ENCODE measurements at places on chromosomes 2 and 18. TPM values are rescaled to one million over a fixed set of nuclear protein-coding genes. Genes with fewer than 3 reads are reported as not detected.

The GAREM1 gene
- 9.5 TPM for total RNA-seq

The CROCC2 gene
- total RNA-seq, result 0.32 TPM

The GPAT2 gene
- total RNA-seq, result not detected

DNA sequence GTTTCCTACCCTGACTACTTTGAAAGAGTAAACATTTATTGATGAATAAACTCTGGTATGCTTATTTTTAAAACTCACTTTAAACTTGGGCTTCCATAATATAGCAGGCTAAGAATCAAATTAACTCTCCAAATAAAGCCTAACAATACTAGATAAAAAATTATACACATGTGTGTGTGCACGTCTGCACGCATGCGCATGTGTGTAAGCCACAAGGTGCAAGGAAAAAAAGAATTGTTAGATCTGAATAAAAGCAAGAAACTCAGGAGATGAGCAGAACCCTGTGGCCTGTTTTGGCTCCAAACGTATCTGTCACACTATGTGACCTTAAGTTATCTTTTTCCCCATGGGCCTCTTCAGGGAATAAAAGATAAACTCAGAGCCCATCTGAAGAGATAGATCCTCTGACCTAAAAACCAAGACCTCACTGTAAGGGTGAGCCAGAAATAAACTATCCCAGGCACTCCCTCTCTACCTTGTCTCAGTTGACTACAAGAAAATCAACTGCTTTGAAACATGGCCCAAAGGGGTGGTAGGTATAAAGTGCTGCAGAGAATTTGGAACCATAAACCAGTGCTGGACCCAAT is 6.3 kb downstream of the HDHD2 start:
- no peak overlapping the region for H3K4me3 ChIP-seq
- no peak overlapping the region for H3K27ac ChIP-seq
- H3K27me3 ChIP-seq, result no peaks in the 10 kb centered on the region
- peaks cover 9% of the 10 kb centered on the region for H3K4me1 ChIP-seq

DNA sequence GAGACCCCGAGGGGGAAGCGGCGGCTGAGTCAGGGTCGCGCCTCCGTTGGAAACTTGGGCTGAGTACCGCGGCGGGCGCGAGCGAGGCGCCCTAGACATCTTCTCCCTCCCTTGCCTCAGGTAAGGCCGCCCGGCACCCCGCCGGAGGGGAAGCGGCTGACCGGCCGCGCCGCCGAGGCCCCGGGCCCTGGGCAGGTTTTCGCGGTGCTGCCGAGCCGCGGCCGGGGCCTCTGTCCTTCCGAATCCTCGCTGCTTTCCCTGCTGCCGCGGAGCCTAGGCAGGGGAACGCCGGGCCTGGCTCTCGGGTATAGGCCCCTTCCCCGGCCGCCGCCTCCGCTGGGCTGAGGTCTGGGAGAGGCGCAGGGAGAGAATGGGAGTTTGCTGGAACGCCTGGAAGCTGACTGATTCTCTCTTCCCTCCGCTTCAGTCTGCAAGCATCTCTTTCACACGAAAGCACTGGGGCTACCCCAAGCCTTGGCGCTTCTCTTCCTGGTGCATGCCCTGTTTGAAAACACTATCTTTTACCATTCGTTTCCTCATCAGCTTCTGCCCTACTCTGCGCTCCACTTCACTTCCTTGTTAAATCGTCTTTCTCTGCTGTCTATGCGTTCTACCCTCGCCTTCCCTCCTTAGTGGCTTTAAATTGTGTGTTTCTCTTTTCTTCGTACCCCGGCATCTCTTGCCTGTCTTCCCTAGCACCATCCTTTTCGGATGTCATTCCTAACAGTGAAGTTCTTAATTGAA is 652 bp downstream of the PPM1B start:
- peaks cover 2% of the 10 kb centered on the region for H3K36me3 ChIP-seq
- no peaks in the 10 kb centered on the region for H3K27me3 ChIP-seq
- peak overlapping the region; percentile 96 for H3K4me3 ChIP-seq
- H3K4me1 ChIP-seq, result peaks cover 20% of the 10 kb centered on the region
- peak overlapping the region; percentile 99 for H3K27ac ChIP-seq

- peaks cover 10% of the 10 kb centered on the region for H3K4me1 ChIP-seq
- no peaks in the 10 kb centered on the region for H3K27me3 ChIP-seq
- H3K4me3 ChIP-seq, result no peak overlapping the region
- no peak overlapping the region for H3K27ac ChIP-seq
These were observed 152.6 kb upstream of the PELI1 start for GRCh38 chr2:64296695-64297346.

DNA sequence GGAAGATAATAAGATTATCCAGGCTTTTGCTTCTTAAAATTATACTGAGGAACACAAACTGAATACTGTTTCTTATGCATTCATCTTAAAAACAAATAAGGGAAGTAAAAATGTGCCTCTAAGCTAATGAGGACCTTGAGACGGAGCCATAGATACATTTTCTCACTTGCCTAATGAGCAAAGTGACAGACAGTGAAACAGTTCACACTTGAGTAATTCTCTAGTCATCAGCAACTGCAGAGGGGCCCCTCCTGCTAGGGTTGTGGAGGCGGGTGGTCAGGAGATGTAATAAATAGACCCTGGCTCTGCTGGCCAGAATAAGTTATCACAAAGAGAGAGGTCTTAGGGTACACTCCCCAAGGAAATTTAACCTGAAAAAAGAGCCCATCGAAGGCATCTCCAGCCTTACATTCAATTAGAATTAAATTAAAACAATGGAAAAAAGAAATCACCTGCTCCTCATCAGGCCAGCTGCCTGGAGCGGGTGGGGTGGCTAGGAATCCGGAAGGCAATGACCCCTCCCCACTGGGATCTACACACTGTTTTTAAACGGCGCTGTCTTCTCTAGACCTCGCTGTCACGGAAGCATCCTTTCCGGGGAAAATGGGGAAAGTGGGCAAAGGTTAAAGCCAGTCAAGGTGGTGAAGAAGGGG is 32.6 kb upstream of the INSIG2 start:
- DNase-seq, result no peak
- no peak overlapping the region for H3K27ac ChIP-seq
- no peak overlapping the region for H3K4me3 ChIP-seq
- peaks cover 82% of the 10 kb centered on the region for H3K27me3 ChIP-seq

GRCh38 chr2:17171446-17172049 is 346.7 kb downstream of the RAD51AP2 start:
- peaks cover 3% of the 10 kb centered on the region for H3K4me1 ChIP-seq
- peak; percentile 58 for DNase-seq
- H3K27ac ChIP-seq, result no peak overlapping the region
- peaks cover 14% of the 10 kb centered on the region for H3K27me3 ChIP-seq

GRCh38 chr2:151793123-151793522 is 35.1 kb downstream of the ARL5A start:
- no peaks in the 10 kb centered on the region for H3K27me3 ChIP-seq
- H3K27ac ChIP-seq, result no peak overlapping the region
- no peak for DNase-seq
- peaks cover 15% of the 10 kb centered on the region for H3K4me1 ChIP-seq

DNA sequence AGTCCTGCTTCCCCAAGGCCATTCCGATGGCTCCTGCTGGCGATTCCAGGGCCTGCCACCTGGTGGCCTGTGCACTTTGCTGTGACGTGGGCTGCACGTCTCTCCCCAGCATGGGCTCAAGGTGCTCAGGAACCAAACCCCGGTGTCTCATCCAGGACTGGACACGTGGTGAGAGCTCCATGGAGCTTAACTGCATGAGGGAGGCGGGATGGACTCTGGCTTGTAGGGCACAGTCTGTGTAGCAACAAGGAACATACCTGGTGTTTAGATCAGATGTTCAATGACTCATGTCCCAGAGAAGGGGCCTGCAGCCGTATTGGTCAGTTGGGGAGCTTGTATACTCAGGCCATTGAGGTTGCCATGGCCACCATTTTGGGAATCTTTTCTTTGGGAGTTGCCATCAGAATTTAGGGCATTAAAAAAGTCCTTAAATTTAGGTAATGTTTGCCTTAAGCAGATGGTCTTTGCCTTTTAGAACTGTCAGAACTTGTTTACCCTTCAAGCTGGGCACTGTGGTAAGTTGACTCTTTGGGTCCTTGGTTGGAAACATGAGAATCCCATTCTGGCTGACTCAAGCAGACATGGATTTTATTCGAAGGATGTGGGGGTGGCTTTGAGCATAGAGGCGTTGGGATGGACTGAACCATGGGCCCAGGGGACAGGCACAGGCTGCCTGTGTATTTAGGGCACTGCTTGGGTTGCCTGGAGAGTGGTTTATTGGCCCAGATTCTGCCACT is 21.0 kb downstream of the AGAP1 start:
- no peak for DNase-seq
- no peak overlapping the region for H3K4me3 ChIP-seq
- H3K27ac ChIP-seq, result no peak overlapping the region
- peaks cover 8% of the 10 kb centered on the region for H3K4me1 ChIP-seq
- no peaks in the 10 kb centered on the region for H3K27me3 ChIP-seq
- peaks cover 7% of the 10 kb centered on the region for H3K36me3 ChIP-seq

DNA sequence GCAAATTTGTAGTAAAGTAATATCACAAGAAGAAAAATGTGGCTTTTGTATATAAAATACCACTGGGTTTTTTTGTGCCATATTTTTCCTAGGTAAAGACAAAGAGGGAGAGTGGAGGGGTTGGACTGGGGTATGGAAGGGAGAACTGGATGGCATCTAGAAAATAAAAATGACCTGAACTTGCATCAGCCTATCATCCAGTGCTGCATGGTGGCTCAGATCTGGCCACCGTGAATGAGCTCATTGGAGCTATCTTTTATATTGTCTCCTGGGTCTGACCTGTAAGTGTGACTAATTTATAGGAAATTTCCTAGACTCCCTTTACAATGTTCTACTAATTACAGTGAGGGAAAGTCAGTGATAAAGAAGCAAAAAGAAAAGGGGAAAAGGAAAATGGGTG is 369.0 kb downstream of the TMEM182 start:
- no peaks in the 10 kb centered on the region for H3K36me3 ChIP-seq
- H3K4me3 ChIP-seq, result no peak overlapping the region

GRCh38 chr2:103010751-103011150 is 248.9 kb downstream of the TMEM182 start:
- DNase-seq, result no peak
- H3K27ac ChIP-seq, result no peak overlapping the region
- peaks cover 16% of the 10 kb centered on the region for H3K4me1 ChIP-seq
- no peak overlapping the region for H3K4me3 ChIP-seq
- peaks cover 16% of the 10 kb centered on the region for H3K27me3 ChIP-seq
- no peaks in the 10 kb centered on the region for H3K36me3 ChIP-seq

- DNase-seq, result no peak
- H3K27ac ChIP-seq, result no peak overlapping the region
- H3K27me3 ChIP-seq, result peaks cover 9% of the 10 kb centered on the region
- H3K4me3 ChIP-seq, result no peak overlapping the region
- H3K4me1 ChIP-seq, result peaks cover 8% of the 10 kb centered on the region
These were observed 68.8 kb downstream of the SH3RF3 start for GRCh38 chr2:109197491-109198418.

DNA sequence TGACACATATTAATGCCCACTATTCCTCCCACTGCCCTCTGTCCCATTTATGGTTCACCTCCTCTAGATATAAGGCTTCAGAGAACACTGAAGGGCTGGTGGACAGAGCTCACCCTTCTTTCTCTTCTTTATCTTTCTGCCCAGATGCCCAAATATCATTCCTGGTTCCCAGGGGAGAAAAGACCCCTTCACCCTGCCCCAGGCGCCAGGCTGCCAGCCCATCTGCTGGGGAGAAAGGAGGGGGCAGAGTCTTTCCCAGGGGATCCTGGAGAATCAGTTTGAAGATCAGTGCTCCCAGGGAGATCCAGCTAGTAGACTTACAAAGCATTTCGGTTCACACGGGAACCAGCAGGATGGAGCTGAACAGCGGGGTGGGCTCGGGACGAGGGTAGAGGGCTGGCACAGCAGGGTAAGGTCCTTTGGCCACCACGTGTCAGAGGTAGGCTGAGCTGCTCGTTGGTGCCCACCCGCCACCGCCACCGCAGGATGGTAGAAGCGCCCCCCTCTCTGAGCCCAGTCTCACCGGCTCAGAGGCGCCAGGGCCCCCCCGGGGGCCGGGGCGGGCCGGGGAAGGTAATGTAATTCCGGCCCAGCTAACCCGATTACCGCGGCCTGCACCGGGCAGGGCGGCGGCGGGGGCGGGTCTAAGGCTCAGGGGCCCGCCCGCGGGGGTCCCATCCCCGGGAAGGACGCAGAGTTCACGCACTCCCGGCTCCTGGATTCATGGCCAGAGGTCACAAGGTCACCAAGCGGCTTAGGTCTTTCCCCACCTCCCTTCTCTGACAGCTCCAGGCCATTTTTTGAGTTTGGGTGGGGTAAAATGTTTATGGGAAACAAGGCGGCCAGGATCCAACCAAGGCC is 1.3 kb upstream of the TLX2 start:
- DNase-seq, result no peak
- peaks cover 81% of the 10 kb centered on the region for H3K27me3 ChIP-seq
- H3K36me3 ChIP-seq, result no peaks in the 10 kb centered on the region
- no peak overlapping the region for H3K27ac ChIP-seq
- H3K4me1 ChIP-seq, result peaks cover 12% of the 10 kb centered on the region
- H3K4me3 ChIP-seq, result no peak overlapping the region

DNA sequence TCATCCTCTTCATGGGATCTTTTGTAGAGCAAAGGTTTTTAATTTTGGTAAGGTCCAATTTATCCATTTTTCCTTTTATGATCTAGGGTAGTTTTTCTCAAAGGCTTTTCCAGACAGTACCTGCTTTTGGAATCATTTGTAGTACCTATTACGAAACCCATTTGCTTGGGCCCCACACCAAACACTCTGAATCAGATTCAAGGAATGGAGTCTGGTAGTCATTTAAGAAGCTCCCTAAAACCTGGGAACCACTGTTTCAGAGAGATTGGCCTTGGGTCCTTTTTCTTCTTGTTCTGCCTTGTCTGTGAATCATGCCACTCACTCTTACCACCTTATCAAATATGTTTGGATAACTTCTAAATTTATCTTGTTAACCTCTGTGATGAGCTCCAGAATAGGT is 40.3 kb downstream of the OSBPL6 start:
- no peak overlapping the region for H3K27ac ChIP-seq
- no peaks in the 10 kb centered on the region for H3K36me3 ChIP-seq
- DNase-seq, result no peak
- no peaks in the 10 kb centered on the region for H3K4me1 ChIP-seq
- no peaks in the 10 kb centered on the region for H3K27me3 ChIP-seq

- DNase-seq, result no peak
- H3K4me3 ChIP-seq, result no peak overlapping the region
- H3K4me1 ChIP-seq, result no peaks in the 10 kb centered on the region
These were observed 50.6 kb upstream of the SPRED2 start for GRCh38 chr2:65482971-65483370.

DNA sequence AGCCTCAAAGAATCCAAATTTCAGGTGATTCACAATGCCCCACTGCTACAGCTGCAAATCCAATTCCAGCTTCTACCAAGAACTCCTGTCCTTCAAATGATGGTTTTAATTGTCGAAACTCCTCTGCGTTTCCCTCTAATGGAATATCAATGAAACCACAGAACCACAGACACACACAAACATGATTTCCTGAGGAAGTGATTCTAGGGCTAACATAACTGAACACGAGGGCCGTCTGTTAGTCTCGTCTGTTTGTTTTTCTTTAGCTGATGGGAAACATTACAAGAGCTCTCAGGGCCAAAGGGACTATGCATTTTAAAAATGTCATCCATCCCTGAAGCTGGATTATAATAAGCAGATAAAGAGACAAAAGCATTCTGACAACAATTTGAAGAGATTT is 59.4 kb downstream of the RNF152 start:
- H3K27me3 ChIP-seq, result no peaks in the 10 kb centered on the region
- H3K4me3 ChIP-seq, result no peak overlapping the region
- peaks cover 9% of the 10 kb centered on the region for H3K36me3 ChIP-seq
- DNase-seq, result no peak
- H3K4me1 ChIP-seq, result peaks cover 7% of the 10 kb centered on the region
- H3K27ac ChIP-seq, result no peak overlapping the region

- no peak overlapping the region for H3K27ac ChIP-seq
- peaks cover 14% of the 10 kb centered on the region for H3K4me1 ChIP-seq
- no peak for DNase-seq
- no peak overlapping the region for H3K4me3 ChIP-seq
These were observed 39.1 kb downstream of the SH3RF3 start for GRCh38 chr2:109168086-109168485.
